ENCODE measurements at places on chromosomes 12 and 14.

- DNase-seq: no peak
Measured at GRCh38 chr12:82730953-82731459, 44.3 kb downstream of the TMTC2 start.

DNA sequence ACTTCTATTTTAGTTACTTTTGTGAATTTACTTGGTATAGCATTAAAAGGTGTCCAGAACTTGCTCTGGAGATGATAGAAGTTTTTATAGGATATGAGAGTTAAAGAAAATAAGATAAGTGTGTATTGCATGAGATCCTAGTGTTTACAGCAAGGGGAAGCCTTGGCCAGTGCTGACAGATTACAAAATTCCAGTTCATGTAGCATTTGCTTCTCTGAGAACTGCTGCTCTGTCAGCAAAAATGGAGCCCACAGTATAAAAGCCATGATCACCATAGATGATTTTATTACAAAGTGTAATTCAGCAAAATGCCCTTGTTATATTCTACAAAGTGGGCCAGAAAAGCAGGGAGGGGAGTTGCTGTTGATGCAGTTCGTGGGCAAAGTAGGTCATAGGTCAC, 40.0 kb upstream of the ATF1 start:
- DNase-seq: no peak

- DNase-seq: peak; percentile 67
Measured at GRCh38 chr14:103136388-103137271, 13.4 kb downstream of the TNFAIP2 start.

DNA sequence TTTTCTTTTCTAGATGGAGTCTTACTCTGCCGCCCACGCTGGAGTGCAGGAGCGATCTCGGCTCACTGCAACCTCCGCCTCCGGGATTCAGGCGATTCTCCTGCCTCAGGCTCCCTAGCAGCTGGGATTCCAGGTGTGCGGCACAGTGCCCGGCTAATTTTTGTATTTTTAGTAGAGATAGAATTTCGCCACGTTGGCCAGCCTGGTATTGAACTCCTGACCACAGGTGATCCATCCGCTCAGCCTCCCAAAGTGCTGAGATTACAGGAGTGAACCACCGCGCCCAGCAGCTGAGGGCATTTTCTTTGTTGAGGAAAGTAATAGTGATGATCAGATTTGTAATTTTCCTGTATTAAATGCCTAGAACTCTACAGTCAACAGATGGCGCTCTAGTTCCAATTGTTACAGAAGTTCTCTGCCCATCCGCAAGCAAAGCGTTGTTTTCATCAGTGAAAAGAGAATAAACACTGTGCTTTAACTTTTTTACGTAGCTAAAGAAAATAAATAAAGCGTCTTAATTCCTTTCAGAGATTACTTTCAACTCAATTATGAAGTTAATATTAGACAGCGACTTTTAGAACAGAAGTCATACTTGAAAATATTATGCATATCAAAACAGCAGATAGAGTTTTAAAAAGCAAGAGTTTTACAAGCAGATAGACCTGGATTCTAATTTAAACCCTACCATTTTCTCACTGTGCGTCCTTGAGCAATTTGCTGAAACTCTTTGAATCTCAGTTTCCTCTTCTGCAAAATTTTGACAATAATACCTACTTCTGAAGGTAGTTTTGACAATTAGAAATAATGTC, 335.1 kb downstream of the DUSP6 start:
- DNase-seq: peak; percentile 67

GRCh38 chr14:93956514-93957332, 19.6 kb downstream of the ASB2 start:
- DNase-seq: no peak

- no peak for DNase-seq
Measured at GRCh38 chr12:33639975-33640374, 200.4 kb upstream of the SYT10 start.

GRCh38 chr12:92511786-92512185, 191.0 kb upstream of the PLEKHG7 start:
- no peak for DNase-seq

DNA sequence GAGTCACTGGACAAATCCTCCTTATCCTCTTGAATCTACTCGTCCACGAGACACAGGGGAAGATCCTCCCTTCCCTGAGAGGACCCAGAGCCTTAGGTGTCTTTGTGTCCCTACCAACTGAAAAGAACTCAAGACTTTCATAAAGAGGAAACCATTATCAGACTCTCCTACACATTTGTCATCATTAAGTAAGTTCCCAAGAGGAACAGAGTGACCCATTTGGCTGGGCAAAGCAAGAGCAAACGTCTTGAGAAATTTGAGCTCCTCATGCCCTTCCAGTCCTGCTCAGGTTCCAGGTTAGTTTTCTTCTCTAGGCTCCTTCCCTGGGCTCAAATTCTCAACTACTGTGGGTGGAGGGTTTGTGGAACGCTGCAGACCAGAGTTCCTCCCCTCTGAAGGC, 5.7 kb downstream of the MLF2 start:
- DNase-seq: no peak

DNA sequence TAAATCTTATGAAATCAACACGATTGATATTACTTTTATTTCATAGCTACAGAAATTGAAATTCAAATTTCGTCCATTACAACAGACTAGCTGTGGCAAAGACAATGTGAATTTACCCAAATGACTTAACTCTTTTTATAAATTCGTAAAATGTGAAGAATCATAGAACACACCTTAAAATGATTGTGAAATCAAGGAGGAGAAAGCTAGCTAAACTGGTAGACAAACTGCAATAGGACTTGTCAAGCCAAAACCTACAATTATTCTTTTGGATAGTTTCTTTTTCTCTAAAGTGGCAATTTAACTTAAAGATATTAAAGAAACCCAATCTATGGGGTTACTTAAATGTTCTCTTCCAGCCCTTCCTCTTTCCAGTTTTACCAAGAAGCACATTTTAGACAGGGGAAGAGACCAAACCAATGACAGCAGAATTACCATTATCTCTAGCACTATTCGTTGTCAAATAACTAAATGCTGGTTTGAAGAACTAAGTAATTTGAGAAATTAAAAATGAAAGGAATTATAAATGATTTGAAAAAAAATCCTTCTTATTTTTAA, 807 bp upstream of the SLC16A7 start:
- no peak for DNase-seq

DNA sequence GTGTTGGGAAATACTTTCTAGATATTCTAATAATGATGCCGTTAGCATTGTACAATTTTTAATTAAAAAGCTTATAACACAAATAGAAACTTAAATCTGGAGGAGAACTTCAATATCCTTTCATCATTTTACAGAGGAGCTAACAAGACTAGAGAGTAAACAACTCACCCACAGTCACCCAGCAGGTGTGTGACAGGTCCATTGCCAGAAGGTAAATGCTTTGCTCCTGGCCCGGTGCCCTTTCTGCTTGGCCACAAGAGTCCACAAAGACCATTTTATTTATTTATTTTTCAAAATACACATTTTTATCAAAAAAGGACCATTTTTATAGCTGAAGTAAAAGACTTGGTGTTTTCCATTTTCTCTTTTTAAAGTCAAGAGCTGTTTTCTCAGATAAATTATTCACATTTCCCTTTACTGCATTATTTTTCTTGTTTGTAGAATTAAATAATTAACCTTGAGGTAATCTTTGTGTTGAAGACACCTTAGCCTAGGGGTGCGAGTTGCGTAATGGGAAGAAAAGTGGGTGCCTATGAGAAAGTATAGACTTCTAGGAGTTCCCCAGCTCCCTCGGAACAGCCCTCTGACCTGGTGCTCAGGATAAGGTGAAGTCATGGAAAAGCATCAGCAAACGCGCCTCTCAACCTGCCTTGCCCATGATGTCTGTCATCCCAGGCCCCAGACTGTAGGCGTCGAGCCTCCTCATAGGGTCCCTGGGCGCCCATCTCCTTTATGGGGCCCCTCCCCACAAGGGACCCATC, 26.3 kb upstream of the AMIGO2 start:
- DNase-seq: no peak

All from fibroblast of skin of back (primary cell).